Stimulated activated CD4-positive, alpha-beta T cell treated with anti-CD3 and anti-CD28 coated beads, Interleukin-2, amount 100 ng/mL, for 24 hours (primary cell): ENCODE measurements at places on chromosomes 2 and 18.

DNA sequence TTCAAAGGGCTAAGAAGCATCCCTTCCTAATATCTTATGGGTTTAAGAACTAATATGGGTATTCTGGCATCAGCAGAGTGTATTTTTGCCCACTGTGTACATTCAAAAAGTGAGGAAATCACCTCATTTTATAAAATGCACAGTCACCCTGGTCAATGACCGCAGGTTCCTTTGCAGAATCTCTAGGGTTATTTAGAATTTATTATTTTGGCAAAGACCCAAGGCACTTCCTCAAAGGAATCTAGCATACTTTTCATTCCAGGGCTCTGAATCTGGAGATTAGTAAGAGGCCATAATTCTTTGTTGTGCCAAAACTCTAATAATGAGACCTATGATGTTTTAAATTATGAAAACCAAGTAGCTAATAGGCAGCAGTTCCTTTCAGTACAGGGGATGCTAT is 27.2 kb upstream of the CDH2 start:
- DNase-seq = no peak

GRCh38 chr2:40304340-40304739 is 147.6 kb downstream of the SLC8A1 start:
- no peak for DNase-seq

- no peak for DNase-seq
Observed at GRCh38 chr18:63457977-63458376, 18.8 kb upstream of the SERPINB5 start.

GRCh38 chr2:164060031-164060430 is 324.2 kb upstream of the FIGN start:
- no peak for DNase-seq

DNA sequence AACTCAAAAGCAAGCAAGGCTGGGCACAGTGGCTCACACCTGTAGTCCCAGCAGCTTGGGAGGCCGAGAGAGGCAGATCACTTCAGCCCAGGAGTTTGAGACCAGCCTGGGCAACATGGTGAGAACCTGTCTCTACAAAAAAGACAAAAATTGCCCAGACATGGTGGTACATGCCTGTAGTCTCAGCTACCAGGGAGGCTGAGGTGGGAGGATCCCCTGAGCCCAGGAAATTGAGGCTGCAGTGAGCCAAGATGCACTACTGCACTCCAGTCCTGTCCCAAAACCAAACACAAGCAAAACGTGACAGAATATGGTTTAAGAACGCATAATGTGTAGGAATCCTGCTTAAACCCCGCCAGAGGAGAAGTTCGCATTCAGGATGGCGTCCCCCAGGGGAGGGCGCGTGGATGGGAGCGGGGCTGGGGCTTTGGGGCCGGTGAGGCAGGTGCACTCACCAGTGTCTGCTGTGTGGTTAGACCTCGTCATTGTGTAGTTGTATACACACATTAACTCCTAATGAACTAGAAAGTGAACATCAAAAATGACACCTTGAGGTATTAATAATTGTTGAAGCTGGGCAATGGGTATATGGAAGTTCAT is 5.4 kb downstream of the COLEC11 start:
- DNase-seq = no peak

DNA sequence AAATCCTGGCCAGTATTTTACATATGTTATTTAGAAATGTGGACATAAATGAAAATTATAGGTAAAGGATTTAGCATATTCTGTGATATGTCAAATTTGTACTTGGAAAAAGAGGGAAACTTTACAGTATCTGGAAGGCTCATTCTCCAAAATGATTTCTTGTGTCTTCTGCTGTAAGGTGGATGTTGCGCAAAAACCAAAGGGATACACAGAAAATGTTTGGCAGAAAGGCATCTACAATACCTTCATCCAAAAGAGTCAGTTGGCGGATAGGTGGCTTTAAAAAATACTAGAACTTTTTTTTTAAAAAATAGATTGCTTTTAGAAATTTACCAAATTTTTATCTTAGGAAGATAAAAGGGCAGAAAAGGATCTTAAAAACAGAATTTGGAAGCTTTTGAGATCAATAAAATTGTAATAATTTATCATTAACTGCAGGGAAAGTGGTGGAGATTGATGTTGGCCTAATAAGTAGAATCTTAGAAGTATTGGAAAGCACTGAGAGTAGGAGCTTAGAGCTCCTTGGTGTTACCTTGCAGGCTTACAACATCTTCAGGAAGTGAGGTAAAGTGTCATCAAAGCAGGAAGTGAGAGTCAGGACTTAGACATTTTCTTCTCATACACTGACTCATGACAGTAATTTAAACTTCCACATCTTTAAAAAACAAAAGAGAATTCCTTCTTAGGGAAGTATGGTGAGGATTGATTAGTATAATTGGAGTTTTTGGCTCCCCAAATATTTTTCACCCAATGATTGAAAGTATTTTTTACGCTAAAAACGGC is 2.1 kb downstream of the NABP1 start:
- DNase-seq = no peak

GRCh38 chr2:49225126-49225525 is 70.8 kb upstream of the FSHR start:
- DNase-seq = no peak

- no peak for DNase-seq
Observed at GRCh38 chr2:37843556-37843955, 81.5 kb upstream of the RMDN2 start.

GRCh38 chr18:75076286-75076685 is 132.7 kb downstream of the PTGR3 start:
- DNase-seq = no peak

DNA sequence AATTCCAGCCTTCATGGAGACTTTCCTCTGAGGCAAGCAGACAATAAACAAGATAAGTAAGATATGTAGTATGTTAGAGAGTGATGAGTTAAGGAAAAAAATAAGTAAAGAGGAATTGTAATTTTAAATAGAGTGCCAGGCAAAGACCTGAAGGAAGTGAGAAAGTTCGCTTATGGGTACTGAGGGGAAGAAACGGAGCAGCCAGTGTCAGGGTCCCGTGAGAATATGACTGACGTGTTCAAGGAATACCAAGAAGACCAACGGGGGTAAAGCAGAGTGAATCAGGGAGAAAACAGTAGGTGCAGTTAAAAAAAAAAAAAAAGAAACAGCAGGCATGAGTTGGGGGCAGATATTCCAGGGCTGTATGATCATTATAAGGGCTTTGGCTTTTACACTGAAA is 45.1 kb downstream of the ARHGEF33 start:
- DNase-seq = no peak

GRCh38 chr2:64398516-64399129 is 55.3 kb upstream of the LGALSL start:
- DNase-seq = no peak

- DNase-seq = no peak
Observed at GRCh38 chr18:51727780-51728179, 530.3 kb upstream of the MEX3C start.
